ENCODE measurements at places on chromosomes 11 and 22.

DNA sequence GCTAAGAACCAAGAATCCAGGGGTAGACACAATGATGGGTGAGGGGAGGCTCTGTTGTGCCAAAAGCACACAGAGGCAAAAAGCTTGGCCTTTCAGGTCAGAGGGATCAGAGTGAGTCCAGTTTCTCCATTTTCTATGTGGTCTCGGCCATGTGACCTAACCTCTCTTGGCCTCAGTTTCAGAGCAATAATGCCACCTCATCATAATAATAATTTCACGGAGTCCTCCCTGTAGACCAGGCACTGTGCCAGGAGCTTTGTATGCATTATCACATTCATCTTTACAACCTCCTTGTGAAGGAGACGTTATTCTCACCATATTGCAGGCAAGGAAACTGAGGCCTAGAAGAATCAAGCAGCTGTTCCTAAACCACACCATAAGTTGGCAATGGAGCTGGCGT, 120.2 kb downstream of the WT1 start:
- DNase-seq = no peak

DNA sequence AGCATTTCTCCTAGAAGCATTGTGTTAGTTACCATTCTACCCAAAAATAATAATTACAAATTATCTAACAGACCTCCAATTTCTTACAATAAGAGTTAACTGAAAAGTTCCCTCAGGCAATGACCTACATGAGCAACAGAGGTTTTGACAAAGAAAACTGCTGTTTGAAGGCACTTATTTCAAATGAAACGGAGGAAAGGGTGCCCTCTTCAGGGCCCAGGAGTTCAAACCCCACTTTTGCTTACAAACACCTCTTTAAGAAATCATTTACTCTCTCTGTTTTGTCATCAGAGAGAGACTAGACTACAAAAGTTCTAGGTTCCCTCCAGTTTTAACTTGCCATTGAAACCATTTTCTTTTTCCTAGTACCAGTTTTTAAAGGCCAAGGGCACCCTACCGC, 56.7 kb downstream of the AMBRA1 start:
- DNase-seq = no peak

DNA sequence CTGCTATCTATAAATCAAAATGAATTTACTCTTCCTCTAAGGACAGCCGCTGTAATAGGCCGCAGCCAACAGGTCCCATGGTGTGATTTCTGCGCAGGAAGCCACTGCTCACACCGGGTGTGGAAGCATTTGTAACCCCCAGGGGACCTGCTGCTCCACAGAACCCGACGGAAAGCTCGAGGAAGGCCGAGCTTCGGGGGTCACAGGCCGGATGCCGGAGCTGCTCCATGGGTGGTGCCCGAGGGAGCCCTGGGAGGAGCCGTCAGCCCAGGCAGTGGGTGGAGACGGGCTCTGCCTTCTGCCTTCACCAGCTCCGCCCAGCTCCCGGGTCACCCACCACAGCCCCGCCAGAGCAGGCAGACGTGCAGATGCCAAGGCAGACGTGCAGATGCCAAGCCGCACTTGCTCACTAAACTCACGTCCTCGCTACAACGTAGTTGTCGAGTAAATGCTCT, 63.5 kb downstream of the BRD1 start:
- DNase-seq = peak; percentile 13

- DNase-seq = no peak
These were observed 91.0 kb upstream of the SHISAL1 start for GRCh38 chr22:44403602-44404329.

- DNase-seq = no peak
These were observed 9.9 kb downstream of the TESMIN start for GRCh38 chr11:68741463-68741862.

DNA sequence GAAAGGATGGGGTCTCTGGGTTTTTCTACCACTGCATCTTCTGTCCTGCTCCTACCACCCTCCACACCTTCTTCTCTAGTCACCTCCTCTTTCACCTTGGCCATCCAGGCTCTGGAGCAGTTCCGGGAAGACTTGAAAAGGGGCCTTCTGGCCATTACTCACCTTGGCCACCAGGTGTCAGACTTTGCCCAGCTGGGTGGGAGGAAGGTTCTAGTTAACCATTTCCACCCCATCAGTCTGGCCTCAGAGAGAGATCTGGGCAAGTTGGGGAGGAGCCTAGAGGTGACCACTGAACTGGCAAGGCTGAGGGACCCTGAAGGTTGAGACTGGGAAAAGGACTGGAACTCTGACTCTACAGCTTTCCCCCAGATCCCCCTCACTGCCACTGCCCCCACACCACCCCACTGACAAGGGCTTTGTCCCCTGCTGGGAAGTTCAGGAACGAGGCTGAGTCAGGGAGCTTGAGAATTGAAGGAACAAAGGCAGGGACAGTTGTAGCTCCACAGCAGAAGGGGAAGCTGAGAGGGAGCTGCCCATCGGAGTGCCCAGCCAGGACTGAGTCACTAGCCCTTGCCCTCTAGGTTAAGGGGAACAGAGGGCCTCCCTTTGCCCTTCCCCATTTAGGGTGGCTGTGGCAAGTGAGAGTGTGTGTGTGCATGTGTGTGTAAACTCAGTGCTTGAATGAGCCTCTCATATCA, 3.7 kb upstream of the POLD4 start:
- peak; percentile 51 for DNase-seq
